ENCODE measurements at places on chromosomes 2 and 18.

DNA sequence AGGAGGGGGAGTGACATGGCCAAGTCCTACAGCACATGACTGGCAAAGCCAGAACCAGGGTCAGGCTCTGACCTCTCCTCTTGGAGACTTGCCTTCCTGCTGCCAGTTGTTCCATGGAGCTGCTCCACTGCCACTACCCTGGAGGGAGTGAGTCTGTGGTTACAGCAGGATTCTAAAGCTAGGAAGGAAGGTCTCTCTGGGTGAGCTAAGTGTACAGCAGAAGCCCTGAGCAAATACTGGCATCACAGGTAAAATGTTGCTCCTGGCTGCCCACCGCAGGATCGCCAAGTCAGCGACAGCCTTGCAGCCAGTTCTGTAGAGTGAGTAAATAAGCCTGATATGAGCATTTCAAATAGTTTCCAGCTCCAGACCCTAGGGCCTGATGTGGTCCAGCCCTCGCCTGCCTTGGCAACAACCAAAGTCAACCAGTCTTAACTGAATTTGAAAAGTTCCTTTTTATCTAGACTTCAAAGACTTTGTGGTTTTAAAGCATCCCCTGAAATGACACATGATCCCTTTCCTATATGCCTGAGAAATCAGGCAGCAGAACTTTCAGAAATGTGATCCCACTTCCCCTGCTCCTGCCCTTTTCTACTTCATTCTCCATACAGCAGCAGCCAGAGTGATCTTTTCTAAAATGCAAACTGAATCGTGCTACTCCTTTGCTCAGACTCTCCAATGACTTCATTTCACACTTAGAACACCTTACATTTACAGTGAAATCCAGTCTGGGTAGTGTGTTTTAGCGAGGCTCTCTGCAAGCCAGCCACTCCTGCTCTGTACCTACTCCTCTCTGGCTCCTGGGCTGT, 114.3 kb downstream of the MGAT5 start:
- no peak for DNase-seq

GRCh38 chr2:29196792-29197788, 81.9 kb downstream of the CLIP4 start:
- peak; percentile 58 for DNase-seq

GRCh38 chr2:204944927-204945326, 399.7 kb downstream of the PARD3B start:
- DNase-seq, result no peak

- no peak for DNase-seq
Measured at GRCh38 chr2:69185807-69186206, 172.8 kb downstream of the ANTXR1 start.

- DNase-seq, result peak; percentile 61
Measured at GRCh38 chr2:203934041-203934492, 2.5 kb upstream of the ICOS start.

- no peak for DNase-seq
Measured at GRCh38 chr18:28576941-28577340, 400.0 kb upstream of the CDH2 start.

DNA sequence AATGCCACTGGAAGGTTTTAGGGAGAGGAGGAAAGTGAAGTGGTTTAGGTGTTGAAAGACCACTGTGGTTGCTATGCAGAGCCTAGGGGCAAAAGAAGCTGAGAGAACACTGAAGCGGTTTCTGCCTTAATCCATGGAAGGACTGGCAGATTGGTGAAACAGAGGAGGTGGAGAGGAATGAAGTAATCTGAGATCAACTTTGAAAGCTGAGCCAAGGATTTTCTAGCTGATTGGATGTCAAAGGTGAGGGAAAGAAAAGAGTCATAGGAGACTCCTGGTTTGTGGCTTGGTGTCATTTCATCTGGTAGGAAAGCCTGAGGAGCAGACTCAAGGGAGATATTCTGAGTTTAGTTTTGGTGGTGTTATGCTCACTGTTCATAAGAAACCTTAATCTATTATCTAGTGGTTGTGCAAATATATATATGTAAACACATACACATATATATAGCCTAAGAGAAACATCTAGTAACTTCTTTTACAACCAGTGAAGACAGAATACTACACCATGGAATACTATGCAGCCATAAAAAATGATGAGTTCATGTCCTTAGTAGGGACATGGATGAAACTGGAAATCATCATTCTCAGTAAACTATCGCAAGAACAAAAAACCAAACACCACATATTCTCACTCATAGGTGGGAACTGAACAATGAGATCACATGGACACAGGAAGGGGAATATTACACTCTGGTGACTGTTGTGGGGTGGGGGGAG, 134.1 kb upstream of the CREB1 start:
- no peak for DNase-seq

- no peak for DNase-seq
Measured at GRCh38 chr2:240615820-240616547, 9.3 kb upstream of the GPR35 start.

- no peak for DNase-seq
Measured at GRCh38 chr2:131037398-131038257, 55.6 kb downstream of the FAM168B start.

DNA sequence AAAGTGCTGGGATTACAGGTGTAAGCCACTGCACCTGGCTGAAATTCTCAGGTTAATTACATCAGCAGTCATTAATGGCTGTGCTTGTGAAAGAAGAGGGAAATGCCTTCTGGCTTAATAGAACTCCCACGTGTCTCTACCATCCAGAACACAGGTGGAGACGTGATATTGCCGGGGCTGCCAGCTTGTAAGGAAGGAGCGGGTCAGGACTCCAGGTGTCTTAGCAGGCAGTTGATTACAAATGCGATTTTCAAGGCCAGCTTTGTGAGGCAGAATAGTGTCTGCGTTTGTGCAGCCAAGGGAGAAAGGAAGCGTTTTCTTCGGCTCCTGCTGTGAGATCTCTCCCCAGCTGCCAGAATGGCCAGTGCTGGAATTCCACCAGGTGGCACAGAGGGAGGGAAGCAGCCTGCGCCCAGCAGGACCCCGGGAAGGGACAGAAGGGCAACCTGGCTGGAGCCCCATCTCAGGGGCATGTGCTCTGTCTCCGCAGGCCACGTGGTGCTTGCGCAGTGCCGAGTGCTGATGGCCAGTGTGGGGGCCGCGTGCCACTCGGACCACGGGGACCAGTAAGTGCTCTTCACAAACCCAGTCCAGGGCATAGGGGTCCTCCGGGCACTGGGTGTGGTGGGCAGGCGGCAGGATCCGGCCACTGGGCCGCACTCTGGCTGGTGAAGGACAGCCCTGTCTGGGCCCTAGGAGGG, 3.7 kb upstream of the ESPNL start:
- DNase-seq, result no peak

Measured in stimulated activated naive CD4-positive, alpha-beta T cell treated with Interleukin-2 at 50 U/mL for 16 hours (primary cell).